NAMALWA (cell line): ENCODE measurements at places on chromosomes 1 and 21.
A peak's percentile ranks its signal among the peaks of the same experiment; 100 is the strongest.

DNA sequence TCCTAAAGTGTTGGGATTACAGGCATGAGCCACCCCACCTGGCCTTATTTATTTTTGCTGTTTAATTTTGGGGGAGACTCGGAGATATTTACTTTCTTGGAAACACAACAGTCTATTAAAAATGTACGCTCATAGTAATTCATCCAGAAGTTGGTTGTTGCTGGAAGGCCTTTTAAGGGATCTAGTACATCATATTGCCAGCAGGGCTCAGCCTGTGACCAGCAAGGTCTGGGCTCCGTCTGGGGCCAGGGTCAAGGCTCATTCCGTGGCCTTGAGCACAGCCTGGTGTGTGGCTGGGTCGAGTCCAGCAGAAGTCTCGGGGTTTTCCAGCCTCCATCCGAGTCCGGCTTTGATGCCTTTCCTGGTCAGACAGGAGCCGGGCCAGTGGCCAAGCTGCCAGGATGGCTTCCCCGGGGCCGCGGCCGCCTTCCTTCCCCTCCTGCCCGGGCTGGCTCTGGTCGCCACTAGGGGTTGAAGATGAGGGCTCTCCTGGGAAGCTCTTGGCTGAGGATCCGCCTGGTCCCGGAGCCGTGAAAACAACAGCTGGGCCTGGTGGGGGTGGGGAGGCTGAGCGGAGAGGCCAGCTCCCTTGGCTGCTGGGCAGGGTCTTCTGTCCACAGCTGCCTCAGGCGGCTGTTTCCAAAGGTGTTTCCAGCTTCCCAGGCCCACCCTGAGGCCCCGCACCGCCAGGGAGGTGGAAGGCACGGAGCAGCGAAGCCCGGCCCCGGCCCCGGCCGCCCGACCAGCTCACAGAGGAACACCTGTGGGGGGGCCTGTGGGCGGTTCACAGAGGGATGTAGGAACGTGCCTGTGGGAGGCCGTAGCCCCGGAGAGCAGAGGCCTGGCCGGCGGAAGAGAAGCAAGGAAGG lies 5.1 kb upstream of the VWA1 start:
- no peak for DNase-seq

- peak; percentile 78 for DNase-seq
These were observed 112.2 kb downstream of the NR5A2 start for GRCh38 chr1:200139661-200140250.

GRCh38 chr1:201183209-201183608 lies 7.4 kb upstream of the IGFN1 start:
- DNase-seq: no peak

DNA sequence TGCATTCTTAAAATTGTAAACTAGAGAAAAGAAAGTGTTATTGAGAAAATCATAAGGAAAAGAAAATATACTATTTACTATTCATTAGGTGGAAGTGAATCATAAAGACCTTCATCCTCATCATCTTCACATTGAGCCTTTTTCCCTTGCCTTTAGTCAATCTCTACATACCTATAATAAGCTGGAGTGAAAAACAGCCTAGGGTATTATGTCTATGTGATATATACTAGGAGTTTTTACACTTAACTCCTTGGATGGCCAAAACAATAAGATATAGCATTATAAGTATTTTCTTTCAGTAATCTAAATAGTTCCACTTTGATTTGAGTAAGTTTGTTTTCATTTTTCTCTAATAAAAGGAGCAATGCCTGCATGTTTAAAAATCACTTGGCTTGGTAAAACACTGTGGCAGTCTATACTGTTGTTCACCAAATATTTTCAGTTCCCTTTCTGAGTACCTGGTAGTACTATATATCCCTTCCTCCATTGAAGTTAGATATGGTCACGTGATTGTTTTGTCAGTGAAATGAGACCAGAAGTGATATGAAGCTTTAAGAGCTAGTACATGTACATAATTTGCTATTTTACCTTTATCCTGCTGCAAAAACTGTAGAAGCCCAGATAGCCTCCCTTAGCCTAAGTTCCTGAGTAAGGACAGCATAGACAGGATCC lies 78.3 kb downstream of the CLEC20A start:
- DNase-seq: peak; percentile 43

- no peak for DNase-seq
These were observed 5.5 kb downstream of the AMPD2 start for GRCh38 chr1:109625176-109625575.

DNA sequence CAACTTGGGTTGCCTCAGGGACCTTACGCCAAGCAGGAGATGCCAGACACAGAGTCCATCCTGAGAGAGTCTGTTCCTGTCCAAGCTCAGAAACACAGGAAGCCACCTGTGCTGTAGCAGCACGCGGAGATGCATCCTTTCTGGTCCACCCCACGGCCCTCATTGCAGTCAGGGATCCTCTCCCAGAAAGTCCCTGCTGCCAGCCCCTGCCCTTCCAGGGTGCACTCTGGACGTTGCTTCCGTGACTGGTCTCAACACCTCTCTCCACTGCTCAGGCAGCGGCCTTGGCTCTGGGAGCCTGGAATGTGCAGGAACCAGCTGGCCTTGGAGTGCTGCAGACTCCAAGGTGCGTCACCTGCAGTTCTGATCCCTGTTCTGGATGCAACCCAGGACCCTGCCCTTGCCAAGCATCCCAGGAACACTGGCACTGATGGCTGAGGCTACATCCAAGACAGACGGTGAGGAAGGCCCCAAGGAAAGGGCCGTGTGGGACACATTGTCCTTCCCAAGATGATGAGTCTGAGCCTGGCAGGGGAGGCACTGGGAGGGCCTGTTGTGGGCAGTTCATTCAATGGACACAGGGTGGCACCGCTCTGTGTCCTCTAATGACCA lies 21.7 kb upstream of the COL6A1 start:
- DNase-seq: no peak

GRCh38 chr1:33298623-33299277 lies 22.1 kb downstream of the A3GALT2 start:
- DNase-seq: peak; percentile 71

DNA sequence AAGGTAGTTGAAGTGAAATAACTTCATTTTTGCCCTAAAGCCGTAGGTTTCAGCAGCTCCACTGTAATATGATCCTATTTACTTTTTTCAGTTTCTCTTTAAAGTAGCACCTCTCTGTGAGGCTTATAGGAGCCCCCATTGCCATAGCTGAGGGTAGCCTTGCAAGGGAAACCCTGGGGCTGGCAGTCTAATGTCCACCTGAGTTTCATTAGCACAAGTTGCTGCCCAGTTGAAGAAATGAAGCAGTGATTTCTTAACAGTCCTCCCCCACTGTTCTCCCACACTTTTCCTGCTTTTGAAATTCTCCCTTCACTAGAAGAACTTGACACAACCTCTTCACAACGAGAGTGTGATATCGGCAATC lies 1.5 kb downstream of the HMCN1 start:
- no peak for DNase-seq

GRCh38 chr21:45818904-45819285 lies 162.7 kb upstream of the COL6A1 start:
- DNase-seq: no peak

DNA sequence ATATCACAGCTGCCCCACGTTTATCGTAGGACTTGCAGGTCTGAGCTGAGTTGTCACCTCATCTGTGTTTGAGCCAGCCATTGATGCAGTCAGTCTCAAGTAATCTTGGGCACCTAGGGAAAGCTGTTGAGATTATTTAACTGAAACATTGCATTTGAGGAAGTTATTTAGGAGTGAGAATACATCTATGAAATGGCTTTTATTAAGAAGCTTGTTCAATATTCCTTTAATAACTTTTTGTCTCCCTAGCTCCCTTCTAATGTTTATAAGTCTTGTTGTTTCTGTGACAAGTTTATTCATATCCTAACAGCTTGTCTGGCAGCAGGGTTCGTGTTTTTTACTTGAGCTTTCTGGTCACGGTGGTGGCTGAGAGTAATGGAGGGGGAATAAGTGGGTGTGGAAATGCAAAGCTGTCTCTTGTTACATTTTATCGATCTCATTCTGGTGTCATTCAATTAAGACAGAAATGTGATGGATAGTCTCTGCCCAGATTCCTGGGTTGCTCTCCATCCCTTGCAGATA lies 555.9 kb downstream of the USP25 start:
- no peak for DNase-seq

DNA sequence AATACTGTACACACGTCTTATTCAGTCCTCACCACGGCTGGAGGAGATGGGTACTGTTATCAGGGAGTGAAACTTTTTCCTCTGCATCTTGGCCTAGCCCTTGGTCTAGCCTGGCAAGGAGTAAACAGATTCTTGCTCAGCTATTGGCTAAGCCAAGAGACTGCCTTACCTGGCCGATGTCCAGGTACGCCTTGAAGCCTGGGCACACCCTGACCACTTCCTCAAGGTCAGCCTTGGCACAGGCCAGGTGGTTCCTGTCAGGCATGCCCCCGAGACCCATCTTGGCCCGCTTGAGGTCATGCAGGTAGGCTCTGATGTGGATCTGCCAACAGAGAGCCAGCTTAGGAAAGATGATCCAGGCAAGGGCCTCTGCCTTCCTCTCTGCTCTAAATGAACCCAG lies 17.8 kb upstream of the PARS2 start:
- no peak for DNase-seq

DNA sequence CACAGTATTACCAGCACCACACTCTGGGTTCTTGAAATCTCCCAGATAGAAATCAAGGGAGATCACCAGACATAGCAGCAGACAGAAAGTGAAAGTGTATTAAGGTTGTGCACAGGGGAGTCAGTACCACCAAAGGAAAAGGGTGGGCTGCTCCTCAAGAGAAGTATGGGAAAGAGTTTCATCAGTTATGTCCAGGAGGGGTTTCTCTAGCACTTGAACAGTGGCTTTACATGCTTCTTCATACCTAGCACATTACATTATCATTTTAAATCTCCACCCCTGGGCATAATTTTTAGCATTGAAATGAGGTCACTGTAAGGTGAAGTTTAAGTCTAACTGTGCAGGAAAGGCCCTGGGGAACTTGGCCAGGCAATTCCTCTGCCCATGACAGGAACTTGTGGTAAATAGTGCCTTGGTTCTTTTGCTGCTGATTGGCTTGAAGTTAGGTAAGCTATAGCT lies 601.0 kb downstream of the NUF2 start:
- no peak for DNase-seq

DNA sequence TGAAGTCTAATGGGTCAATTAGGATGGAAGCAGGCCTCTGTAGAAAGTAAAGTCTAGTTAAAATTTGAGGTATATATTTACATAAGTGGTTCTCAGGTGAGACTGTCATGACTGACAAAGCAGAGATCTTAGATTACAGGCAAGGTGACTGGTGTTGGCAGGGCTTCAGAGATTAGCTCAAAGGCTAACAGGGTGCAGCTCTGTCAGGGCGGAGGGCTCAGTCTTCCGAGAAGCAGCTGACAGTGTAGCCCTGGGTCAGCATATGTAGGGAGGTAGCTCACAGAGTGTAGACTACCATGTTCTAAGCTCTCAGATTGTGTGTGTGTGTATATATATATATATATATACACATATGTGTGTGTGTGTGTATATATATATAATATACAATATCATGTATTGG lies 54.7 kb downstream of the RBM11 start:
- no peak for DNase-seq

- no peak for DNase-seq
These were observed 771 bp downstream of the RABGAP1L start for GRCh38 chr1:174160109-174160473.

DNA sequence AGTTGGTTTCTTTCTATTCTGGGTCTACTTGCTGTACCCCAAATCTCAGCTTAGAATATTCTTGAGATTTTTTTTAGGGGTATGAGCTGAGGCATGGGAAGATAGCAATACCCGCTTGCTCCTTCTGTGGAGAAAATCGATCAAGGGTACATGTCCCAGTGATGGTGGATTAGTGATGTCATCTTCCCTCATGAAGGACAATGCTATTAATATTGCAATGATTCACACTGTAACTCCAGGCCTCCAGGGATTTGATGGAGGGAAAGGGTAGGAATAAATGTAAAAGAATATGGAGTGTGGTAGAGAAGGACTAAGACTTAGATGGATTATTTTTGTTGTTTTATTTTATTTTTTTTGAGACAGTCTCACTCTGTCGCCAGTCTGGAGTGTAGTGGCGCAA lies 47.4 kb downstream of the XCL1 start:
- no peak for DNase-seq

DNA sequence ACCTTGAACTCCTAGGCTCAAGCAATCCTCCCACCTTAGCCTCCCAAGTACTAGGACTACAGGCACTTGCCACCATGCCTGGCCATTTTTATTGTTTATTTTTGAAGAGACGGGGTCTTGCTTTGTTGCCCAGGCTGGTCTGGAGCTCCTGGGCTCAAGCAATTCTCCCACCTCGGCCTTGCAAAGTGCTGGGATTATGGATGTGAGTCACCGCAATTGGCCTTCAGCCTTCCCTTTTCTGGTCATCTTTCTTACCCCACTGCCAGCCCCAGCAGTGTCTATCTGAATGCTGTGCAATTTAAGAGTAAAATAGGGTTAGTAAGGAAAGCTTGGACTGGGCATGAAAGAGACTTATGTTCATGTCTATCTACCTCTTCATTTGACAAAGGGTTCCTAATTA lies 6.1 kb upstream of the KLF17 start:
- DNase-seq: no peak

DNA sequence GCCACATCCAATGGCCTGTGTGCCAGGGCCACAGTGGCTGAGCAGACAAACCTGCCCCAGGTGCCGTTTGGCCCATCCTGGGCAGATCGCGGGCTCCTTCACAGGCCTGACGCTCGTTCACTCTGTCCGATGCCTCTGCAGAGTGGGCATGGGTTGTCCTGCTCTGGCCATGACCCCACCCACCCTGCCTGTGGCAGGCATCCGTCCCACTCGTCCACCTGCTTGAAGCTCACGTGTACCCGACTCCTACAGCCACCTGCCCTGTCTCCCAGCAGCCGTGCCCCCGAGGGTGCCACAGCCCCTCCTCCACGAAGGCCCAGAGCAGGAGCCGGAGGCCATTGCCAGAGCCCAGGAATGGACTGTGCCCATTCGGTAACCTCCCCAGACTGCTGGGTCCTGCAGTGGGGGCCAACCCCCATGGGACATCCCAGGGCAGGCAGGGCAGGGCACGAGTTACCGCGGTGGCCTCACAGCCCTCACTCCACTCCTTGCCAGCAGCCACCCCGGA lies 41.9 kb downstream of the TRIM11 start:
- no peak for DNase-seq

DNA sequence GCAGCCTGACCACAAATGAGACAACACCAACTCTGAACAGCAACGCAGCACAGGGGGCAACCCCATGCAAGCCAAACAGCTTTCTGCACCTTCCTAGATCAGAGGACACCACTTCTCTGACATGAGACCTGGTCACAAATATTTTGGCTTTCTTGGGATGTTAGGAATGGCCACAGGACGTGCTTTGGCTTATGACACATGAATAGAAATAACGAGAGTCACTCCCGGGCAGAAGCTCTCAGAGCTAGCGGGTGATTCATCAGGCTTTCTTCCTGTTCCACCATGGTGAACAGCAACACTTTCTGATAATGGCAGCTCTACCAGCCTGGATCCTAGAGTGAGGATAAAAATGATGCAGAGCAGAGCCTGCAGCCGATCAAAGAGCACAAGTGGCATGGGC lies 39.4 kb downstream of the PAFAH2 start:
- DNase-seq: no peak

GRCh38 chr1:1164701-1165451 lies 8.8 kb upstream of the TTLL10 start:
- DNase-seq: no peak
